ENCODE measurements at places on chromosomes 5 and 9.

- no peak for DNase-seq
Measured at GRCh38 chr9:124283228-124283814, 25.6 kb downstream of the NEK6 start.

- no peak for DNase-seq
Measured at GRCh38 chr9:36445800-36446361, 45.8 kb upstream of the RNF38 start.

DNA sequence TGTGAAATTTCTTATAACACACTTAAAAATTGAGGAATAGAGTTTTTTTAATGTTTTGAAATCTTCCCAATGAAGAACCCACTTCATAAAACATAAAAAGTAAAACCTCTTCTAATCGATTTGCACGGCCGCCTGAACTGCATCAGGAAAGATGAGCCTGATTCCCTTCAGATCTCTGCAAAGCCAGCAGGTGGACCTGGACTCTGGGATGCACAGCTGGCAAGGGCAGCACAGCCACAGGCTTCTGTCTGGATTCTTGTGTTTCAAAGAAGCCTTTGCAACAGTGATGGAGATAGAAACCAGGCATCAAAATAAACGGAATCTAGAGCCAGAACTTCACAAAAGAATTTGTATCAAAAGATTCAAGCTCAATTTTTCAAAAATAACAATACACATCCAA lies 36.0 kb upstream of the SPATA31C2 start:
- DNase-seq = no peak

GRCh38 chr9:73684601-73685000 lies 532.9 kb downstream of the ANXA1 start:
- DNase-seq = no peak

- no peak for DNase-seq
Measured at GRCh38 chr9:107158321-107158720, 124.8 kb upstream of the RAD23B start.

DNA sequence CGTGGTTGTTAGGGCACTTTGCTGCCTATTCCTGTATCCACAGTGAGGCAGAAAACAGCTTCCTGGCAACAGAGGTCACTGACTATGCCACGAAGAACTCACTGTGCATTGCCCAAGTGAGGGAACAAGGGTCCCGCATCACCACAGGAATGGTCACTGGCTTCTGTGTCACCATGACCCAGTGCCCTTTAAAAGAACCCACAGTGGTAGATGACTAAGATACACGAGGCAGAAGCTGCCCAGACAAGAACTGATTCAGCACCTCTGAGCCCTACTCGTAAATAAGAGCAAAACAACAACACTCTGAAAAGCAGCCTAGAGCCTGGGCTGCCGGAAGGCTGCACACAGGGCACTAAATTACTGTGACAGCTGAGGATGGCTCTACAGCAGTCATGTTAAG lies 236.6 kb upstream of the RASEF start:
- no peak for DNase-seq

- DNase-seq = no peak
Measured at GRCh38 chr5:97388794-97389193, 205.7 kb upstream of the RIOK2 start.

GRCh38 chr5:68950125-68950524 lies 143.7 kb upstream of the SLC30A5 start:
- no peak for DNase-seq

GRCh38 chr9:70921136-70921535 lies 200.3 kb downstream of the TRPM3 start:
- no peak for DNase-seq

DNA sequence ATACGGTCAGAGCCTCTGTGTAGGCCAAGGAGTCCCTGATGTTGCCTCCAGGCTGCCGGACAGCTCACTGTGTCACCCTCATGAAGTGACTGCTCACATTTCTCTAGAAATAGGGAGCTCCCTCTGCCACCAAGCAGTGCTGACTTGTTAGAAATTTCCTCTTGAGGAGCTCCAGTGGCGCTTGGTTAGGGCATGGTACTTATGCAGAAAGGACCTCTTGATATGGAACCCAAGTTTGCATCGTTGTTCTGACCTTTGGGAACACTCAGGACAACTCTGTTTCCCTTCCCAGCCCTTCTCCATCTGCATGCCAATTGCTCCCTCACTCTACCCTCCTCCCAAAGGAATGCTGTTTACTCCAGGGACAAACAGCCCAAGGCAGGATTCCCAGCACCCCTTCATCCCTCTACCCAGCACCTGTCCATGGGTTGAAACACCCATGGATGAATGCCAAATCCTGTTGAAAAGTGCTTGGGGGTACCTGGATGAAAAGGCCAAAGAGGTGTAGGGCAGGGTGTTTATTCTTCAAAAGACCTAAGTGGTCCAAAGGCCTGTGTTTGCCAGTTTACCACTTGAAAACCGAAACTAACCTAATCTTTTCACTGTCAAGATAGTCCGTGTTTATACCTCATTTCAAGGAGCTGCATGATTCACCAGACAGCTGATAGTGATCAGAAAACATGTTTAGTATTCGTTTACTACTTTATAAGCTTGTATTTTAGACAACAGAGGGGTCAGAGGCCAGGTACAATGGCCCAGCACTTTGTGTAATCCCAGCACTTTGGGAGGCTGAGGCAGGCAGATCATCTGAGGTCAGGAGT lies 51.1 kb downstream of the KLF4 start:
- no peak for DNase-seq

GRCh38 chr5:40754381-40755092 lies 1.2 kb downstream of the TTC33 start:
- DNase-seq = no peak
